Motor neuron (in vitro differentiated cells): ENCODE measurements at places on chromosomes 7 and 10.

GRCh38 chr7:152464312-152465118 is 28.7 kb upstream of the KMT2C start:
- peak; percentile 51 for ATAC-seq

DNA sequence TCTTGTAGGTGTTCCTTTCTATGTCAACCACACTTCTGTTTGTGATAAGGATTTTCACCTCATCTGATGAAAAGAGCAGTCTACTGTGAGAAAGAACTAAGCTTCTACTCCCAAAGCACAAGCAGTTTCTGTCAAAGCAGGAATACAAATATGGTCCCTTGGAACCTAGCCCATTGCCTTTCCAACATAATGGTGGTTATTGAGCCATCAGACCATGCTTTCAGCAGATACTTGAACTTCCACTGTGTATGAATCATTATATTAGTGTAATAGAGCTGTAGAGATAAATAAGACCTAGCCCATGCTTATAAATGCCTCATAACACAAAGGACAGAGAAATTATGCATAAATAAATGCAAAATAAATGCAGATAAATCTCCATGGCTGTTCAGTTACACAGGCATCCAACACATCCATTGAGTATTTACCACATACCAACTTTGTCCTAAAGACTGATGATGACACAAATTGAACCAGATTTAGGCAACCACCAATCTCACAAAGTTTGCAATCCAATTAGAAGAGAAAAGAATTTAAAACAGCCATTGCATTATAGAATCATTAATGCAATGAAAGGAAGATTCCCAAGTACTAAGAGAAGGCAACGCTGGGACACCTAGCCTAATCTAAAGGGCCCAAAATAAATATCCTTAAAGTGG is 729.4 kb upstream of the C7orf33 start:
- ATAC-seq: no peak

DNA sequence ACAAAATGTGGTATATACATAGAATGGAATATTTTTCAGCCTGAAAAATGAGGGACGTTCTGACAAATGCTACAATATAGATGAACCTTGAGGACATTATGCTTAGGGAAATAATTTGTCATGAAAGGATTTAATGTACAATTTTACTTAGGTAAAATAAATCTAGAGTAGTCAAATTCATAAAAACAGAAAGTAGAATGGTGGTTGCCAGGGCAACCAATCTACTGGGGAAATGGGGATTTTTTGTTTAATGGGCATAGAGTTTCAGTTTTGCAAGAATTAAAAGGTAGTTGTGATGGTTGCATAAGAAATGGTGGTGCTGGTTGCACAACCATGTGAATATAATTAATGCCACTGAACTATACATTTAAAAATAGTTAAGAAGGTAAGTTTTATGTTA is 296.0 kb upstream of the SP4 start:
- ATAC-seq: no peak

GRCh38 chr7:105721571-105722104 is 140.3 kb upstream of the EFCAB10 start:
- ATAC-seq: no peak
